Esophagus squamous epithelium (tissue), 5 donors: ENCODE measurements at places on chromosomes 1 and 21.

GRCh38 chr1:219659005-219659600 lies 46.2 kb upstream of the ZC3H11B start:
- DNase-seq, result no peak

- no peak for DNase-seq
Observed at GRCh38 chr1:49906365-49906764, 117.4 kb downstream of the AGBL4 start.

GRCh38 chr1:207304710-207305488 lies 16.6 kb upstream of the CD55 start:
- DNase-seq, result no peak

DNA sequence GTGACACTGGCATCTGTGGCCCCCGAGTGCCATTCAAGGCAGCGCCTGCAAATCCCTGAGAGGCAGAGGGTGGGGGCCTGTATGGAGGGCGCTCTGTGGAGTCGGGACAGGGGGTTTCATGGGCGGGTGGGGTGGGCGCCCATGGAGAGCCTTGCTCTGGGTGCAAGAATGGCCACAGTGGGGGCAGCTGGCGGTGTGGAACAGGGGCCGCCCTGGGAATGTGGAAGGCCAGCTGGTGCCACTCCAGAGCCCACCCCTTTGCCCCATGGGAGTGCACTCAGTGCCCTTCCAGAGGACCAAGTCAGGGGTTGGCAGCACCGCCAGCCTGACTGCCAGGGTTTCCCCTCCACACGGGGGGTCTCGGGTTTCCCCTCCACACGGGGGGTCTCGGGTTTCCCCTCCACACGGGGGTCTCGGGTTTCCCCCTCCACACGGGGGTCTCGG lies 55.0 kb upstream of the TRAPPC10 start:
- DNase-seq, result no peak

DNA sequence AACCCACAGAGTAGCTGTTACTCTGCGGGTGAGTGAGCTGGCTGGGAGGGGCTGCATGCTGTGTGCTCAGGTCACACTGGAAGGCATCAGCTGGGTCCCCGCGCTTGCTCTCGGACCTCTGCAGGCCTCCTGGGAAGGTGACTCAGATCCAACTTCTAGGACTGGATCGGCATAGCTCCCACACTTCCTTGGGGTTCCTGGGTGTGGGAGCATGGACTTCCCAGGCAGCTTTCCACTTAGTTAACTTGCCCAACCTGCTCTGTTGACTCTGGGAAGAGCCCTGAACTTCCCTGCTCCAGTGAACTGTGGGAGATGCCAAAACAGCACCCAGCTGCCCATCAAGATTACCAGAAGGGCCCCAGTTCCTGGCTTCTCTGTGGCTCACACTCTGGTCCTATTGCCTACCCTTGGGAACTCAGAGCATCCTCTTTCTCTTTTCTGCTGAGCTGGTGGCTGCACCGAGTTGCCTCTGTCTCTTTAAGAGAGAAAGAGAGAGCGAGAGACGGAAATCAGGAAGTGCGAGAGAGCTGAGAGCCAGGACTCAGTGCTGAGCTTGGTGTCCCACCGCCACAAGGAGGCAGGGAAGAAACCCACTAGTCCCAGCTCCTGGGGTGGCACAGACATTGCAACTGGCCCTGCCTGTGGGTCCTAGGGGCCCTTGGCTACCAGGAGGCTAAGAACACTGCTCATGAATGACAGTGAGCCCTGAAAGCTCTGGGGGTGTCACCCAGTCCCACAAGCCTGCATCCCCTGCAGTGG lies at the start of gene IKBKE:
Gene IKBKE, plus strand, starts transcription at position 544 of the 759 bp plus-strand sequence. CDS start 2,752 bp downstream, outside the sequence.
- DNase-seq, result no peak

DNA sequence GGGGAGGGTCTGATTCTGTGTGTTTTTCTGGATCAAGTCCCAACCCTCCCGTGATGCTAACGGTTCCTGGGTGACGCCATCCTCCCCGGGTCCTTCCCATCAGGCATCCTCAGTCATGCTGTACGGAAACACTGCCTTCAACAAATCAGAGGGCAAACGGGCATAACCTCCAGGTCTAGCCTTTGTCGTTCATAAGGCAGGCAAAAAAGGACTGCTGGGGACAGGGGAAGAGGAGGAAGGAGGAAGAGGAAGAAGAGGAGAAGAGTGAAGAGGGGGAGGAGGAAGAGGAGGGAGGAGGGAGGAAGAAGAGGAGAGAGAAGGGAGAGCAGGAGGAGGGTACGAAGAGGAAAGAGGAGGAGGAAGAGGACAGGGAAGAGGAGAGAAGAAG lies 84.4 kb downstream of the ITPKB start:
- DNase-seq, result no peak

- DNase-seq, result no peak
Observed at GRCh38 chr1:98035602-98036002, 114.8 kb upstream of the DPYD start.

DNA sequence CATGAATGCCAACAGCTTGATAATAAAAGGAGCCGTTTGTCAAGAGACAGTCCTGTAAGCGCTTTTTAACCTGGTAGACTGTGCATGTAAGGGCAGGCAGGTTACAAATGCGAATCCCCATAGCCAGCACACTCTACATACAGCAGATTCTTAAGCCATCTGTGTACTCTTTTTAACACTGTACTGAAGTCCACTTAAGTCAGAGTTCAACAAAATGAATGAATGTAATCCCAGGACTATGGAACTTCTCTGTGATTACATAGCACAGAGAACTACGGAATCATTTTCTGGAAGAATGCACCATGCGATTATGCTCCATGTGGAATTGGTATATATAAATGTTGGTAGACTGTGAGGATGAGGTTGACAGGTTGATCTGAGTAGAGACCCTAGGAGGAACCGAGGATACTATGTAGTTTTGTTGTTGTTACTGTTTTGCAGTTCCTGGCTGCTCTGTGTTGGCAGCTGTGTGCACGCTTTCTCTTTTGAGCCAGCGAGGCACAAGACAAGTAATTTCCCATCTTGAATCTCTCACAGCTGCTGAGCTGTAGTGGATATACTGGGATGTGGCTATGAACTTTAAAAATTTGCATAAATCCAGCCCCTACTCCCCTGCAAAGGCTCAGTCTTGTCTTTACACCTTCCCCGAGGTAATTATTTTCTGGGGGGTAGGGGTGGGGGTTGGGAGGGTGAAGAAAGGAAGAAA lies 21.9 kb downstream of the LRRC8D start:
- no peak for DNase-seq

- no peak for DNase-seq
Observed at GRCh38 chr1:236754525-236755210, 40.4 kb upstream of the MTR start.

DNA sequence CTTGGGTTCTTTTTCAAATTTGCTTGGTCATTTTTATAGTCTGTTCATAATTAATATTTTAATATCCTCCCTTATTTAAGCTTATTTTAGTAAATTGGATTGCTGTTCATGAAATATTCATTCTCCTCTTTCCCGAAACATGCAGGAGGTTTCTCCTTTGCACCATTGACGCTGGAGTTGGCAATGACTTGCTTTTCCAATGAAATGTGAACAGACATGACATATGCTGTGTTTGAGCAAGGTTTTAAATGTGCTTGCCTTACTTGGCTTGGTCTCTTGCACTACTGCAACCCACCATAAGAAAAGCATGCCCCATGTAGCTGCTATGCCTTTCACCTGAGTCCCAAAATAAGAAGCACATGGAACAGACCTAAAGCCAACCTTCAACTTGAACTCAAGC lies 498.0 kb upstream of the NFIA start:
- DNase-seq, result no peak

- DNase-seq, result peak; percentile 63
Observed at GRCh38 chr1:27136998-27137542, 17.9 kb downstream of the SLC9A1 start.

GRCh38 chr1:228079601-228080263 lies 2.8 kb upstream of the ARF1 start:
- DNase-seq, result no peak

DNA sequence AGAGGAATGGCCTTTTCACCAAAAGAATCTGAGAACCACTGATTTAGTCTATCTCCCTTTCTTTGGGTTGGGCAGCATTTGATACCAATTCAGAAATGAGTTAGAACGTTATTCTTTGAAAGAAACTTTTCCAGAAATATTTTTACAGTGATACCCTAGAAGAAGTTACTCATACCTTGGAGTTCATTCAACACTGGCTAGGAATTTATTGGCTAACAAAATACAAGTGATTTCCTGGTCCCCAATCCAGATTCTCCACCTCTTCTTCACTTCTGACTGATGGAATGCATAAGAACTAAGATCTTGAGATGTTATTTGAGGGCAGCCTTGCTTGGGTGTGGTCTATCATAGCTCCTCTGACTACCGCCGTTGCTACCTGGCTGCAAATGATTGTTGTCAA lies 9.4 kb downstream of the C1orf162 start:
- DNase-seq, result no peak

DNA sequence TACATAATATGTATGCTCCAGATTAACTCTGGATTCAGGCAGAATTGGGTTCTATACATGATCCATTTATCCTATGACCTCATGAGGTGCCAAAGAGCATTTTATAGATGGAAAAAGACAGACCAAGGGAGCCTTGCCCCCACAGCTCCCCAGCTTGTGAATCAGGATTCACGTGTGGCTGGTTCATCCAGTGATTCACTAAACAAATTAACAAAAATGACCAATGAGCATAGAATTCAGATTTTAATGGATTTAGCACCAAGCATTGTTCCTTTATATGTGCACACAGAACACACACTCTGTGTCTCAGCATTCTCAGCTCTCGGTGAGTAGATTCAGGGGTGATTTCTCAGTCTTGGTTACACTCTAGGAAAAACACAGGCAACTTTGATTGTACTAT lies 51.7 kb upstream of the BARHL2 start:
- no peak for DNase-seq

GRCh38 chr1:158818975-158819431 lies 12.1 kb upstream of the MNDA start:
- DNase-seq, result no peak

DNA sequence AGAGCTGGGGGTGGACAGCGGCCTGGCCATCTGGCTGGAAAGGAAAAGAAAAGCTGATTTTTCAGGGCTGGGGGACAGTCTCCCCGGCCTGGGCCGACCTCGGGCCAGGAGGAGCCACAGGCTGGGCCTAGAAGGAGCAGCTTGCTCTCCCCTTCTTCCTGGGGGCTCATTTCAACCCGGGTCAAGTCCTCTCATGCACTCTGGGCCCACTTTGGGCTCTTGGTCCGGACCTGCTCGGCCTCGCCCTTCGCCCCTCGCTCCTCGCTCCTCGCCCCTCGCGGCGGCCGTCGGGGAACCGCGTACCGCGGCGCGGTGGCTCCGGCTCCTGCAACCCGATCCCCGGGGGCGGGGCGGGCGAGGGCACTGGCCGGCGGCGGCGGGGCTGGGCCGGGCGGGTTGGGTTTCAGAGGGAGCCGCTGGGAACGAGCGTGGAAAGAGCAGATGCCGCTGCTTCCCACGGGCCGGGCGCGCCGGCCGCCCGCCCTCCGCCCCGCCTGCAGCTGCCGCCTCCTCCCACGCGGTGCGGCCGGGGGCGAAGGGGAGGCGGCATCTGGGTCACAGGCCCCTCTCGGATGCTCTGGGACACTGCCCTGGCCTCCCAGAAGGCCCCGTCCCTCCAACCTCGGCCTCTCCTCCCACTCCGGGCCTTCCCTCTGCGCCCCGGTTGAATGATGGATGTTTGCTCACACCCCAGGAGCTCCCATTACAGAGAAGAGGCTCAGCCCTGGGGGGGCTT lies 6.6 kb downstream of the HEYL start:
- DNase-seq, result no peak

DNA sequence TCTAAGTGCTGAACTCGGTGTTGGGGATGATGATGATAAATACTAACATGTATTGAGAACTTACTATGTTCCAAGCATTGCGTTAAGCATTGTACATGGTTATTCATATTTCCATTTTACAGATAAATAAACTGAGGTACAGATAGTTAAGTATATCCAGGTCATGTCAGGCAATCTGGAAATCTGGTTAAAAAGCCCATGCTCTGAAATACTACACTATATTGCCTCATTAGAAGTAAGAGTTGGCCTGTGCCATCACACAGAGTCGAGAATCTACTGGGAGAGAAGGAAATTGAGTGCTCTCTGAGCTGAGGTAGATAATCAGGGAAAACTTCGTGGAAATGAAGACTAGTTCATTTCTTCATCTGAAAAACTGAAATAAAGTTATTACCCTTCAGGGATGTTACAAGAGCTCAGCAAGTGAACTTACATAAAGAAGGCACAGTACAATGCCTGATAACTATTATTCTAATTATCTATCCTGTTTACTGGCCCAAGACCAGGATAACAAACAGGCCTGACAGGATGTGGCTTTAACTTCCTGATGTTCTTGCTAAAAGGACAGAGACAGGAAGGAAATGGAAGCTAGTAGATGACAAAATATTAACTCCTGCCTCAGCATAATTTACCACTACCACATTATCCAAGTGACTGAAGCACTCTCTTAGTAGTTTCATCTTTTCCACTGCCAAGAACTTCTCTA lies 85.6 kb downstream of the EPS15 start:
- no peak for DNase-seq

DNA sequence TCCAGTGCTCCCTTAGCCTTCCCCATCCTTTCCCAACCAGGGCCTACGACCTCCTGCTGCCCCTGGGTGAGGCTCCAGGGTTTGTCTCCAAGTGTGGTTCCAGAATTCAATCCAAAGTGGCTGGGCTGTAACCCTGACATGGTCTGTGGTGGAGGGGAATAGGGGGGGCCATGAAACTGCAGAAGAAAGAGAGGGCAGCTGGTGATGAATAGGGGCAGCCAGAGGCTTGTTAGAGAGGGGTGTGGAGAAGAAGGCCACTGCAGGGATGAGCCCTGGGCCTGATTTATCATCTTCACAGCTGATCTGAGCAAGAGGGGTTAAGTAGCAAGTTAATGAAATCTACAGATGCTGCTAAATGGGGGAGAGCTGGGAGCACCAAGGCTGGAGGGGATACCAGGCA lies 12.9 kb upstream of the ERI3 start:
- no peak for DNase-seq

- no peak for DNase-seq
Observed at GRCh38 chr1:29238620-29239002, 2.3 kb downstream of the PTPRU start.

DNA sequence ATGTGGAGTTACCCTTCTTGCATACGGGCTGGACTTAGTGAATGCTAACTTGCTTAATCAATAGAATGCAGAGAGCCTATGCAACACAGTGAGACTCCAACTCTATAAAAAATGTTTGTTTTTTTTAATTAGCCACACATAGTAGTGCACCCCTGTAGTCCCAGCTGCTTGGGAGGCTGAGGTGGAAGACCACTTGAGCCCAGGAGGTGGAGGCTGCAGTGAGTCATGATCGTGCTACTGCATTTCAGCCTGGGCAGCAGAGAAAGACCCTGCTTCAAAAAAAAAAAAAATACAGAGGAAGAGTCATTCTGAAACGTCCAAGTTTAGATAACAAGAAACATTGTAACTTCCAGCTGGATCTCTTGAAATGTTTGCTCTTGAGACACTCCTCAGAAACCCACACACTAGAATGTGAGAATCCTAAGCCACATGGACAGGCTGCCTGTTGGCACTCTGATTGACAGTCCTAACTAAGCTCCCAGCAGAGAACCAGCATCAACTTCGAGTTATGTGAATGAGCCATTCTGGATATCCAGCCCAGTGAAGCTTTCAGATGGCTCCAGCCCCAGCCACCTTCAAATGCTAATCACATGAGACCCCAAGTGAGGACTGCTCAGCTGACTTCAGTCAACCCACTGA lies 20.0 kb upstream of the CAP1 start:
- no peak for DNase-seq

GRCh38 chr1:12180315-12180714 lies 13.5 kb downstream of the TNFRSF1B start:
- no peak for DNase-seq
